Right kidney (tissue), 9 donors: ENCODE measurements at places on chromosomes 3 and 15.

GRCh38 chr15:100332231-100332630, 9.5 kb downstream of the ADAMTS17 start:
- DNase-seq: no peak

DNA sequence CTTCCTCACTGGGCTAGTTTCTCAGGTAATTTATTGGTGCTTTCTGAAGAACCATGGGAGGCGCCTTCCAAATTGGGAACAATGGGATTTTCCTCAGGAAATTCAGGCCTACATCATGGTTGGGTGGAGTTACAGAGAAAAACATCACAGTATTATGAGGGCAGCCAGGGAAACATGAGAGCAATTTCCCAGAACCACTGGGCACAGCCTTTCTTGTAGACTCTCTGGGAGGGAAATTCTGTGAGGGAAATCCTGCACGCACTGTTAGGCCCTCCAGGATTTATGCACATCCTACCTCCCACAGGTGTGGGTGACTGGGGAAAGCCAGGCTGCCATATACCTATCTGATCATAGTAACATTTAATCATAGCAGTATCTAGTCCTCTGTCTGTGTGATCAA, 13.2 kb downstream of the POPDC2 start:
- DNase-seq: no peak

DNA sequence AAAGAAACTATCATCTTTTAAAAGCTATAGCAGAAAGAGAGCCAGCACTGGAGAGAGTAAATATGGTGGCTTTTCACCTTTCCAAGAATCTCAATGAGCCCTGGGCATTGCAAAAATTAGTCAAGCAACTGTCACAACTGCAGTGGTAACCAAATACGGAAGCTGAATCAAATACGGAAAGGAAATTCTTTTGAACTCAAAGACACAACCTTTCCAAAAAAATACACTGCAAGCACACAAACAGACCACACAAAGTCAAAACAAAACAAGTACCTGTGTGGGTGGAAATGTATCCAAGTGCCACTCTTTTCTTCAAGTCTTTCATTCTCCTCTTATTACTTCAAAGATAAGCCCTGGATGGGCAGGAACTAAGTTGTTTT, 17.6 kb downstream of the VGLL4 start:
- DNase-seq: no peak

- DNase-seq: no peak
Observed at GRCh38 chr15:95604634-95605036, 725.9 kb upstream of the NR2F2 start.

- peak; percentile 25 for DNase-seq
Observed at GRCh38 chr3:42746455-42747450, 26.3 kb downstream of the CCDC13 start.

- DNase-seq: no peak
Observed at GRCh38 chr3:8485141-8485870, 16.3 kb upstream of the LMCD1 start.

DNA sequence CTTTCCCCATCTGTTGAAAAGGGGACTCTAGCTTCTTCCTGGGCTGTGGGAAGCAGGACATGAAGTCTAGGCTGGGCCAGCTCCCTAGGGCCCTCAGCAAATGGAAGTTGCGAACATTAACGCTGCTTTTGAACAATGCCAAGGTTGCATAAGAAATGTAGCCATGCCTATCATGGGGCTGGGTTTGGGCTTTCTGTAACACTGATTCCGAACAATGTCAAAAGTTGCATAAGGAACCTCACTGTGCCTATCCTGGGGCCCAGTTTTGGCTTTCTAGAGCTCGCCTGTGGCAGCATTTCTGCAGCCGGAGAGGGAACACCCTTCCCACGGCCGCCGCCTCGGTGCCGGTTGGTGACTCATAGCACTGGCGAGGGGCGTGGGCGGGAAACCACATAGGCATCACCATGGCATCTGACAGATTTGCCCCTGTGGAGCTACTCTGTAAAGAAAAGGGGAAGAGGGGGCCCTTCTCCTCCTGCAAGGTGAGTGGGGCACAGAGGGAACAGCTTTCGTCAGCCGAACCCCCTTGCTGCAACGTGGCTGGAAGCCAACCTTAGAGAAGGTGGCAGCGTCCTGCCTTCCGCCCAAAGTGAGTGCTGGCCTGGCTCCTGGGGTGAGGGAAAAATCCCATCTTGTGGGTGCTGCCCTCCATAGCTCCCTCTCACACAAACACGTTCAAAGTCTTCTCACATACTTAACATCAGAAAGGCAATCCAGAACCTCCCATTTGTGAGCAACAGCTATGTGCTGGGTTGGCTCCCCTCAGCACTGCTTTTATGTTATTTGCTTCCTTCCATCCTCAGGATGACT, 46.6 kb upstream of the ATP2B2 start:
- no peak for DNase-seq

- no peak for DNase-seq
Observed at GRCh38 chr3:159137949-159138348, 336.1 kb downstream of the MFSD1 start.

GRCh38 chr15:58312031-58312430, 119.8 kb upstream of the LIPC start:
- no peak for DNase-seq

- no peak for DNase-seq
Observed at GRCh38 chr3:114498539-114499370, 204.9 kb downstream of the TIGIT start.

GRCh38 chr3:13113346-13114330, 40.4 kb upstream of the IQSEC1 start:
- DNase-seq: no peak

GRCh38 chr3:188673646-188674186, 498.1 kb upstream of the TPRG1 start:
- no peak for DNase-seq

DNA sequence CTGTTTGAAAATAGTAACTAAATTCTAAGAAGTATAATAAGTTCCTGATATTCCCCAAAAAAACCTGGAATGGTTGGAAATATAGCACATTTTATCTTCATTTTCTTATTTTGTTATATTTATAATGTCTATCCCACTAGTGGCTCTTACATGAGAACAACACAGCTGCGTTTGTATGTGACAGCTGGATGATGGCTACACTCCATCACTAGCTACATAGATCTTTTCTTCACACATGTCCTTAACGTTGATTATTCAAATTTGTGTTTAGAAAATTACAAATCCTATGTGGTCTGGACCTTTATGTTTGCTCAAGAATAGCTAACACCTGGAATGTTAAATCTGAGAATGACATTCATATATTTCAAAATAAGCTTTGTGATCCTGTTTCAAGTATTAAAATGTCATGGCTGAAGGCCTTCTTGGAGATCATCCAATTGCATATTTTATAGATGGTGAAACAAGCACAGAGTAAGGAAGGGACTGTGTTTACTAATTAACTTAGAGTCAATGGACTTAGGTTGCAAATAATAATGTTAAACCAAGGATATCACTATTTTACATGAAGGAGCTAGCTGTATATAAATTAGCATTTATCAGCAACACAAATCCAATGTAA, 60.8 kb downstream of the ATP13A5 start:
- no peak for DNase-seq

DNA sequence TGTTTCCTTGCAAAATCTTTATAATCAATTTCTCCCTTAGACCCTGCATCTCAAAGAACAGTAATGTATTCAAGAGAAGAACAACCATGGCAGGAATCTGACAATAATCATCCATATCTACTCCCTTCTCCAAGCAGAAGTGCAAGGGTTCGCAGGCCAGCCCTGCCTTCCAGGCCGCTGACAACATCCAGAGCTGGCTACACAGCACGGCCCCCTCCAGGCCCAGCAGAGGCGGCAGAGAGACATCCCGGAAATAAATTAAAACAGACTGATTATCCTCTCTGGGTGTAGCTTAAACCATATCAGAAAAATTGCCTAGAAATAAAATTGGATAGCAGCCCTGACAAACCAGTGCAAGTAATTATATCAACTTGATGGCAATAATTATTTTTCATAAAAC, 223.3 kb downstream of the FAM43A start:
- no peak for DNase-seq

GRCh38 chr3:123397921-123398785, 50.7 kb downstream of the ADCY5 start:
- DNase-seq: no peak

- DNase-seq: no peak
Observed at GRCh38 chr3:146164071-146164470, 3.1 kb upstream of the PLOD2 start.

GRCh38 chr3:193933451-193933850, 202.5 kb upstream of the HES1 start:
- no peak for DNase-seq

GRCh38 chr3:153976891-153977554, 144.2 kb upstream of the ARHGEF26 start:
- DNase-seq: no peak

DNA sequence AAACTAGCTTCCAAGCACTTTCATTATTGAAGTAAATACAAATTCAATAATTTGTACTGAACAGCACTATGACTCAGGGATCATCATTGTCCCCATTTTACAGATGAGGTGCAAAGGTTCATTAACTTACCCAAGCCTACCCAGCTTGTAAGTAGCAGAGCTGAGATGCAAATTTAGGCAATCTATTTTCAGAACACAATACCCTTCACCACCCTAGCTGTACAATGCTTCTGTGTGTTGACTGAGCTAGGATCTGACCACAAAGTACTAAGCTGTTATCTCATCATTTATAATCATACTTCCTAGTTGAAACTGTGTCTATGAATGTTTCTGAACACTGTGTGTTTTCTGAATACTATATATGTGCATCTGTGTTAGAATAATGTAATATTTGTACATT, 3.2 kb upstream of the ILDR1 start:
- DNase-seq: no peak

- DNase-seq: no peak
Observed at GRCh38 chr15:27662892-27663291, 436.2 kb downstream of the OCA2 start.

GRCh38 chr15:20294651-20295237, 246.9 kb downstream of the GOLGA6L6 start:
- no peak for DNase-seq

- no peak for DNase-seq
Observed at GRCh38 chr15:40050788-40051470, 11.9 kb upstream of the SRP14 start.

DNA sequence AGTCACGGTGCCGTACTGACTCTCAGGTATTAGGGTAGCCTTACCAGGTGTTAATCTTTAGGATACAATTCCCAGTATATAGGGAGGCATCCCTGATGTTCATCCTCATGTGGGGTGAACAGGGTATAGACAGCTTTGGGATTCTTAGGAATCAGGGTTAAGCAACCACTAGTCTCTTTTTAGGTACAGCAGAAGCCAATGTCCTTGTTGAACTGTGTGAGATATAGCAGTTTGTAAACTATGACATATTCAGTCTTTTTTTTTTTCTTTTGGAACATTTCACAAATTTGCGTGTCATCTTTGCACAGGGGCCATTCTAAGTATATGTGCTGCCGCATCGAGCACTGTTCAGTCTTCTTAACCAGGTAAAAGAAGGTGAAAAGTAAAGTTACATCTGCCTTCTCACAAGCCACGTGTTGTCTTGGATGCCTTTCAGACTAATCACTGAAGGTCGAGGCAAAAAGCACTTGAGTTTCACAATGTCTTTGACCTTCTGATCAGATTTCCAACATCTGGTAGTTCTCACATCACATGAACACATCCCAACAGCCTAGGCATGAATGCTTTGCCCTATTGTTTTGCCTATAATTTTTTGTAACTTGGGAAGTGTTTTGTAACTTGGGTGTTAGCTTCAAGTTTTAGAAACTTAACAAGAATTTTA, 17.2 kb downstream of the TSEN2 start:
- DNase-seq: no peak

GRCh38 chr15:74958908-74959585, 2.5 kb upstream of the RPP25 start:
- DNase-seq: peak; percentile 25

DNA sequence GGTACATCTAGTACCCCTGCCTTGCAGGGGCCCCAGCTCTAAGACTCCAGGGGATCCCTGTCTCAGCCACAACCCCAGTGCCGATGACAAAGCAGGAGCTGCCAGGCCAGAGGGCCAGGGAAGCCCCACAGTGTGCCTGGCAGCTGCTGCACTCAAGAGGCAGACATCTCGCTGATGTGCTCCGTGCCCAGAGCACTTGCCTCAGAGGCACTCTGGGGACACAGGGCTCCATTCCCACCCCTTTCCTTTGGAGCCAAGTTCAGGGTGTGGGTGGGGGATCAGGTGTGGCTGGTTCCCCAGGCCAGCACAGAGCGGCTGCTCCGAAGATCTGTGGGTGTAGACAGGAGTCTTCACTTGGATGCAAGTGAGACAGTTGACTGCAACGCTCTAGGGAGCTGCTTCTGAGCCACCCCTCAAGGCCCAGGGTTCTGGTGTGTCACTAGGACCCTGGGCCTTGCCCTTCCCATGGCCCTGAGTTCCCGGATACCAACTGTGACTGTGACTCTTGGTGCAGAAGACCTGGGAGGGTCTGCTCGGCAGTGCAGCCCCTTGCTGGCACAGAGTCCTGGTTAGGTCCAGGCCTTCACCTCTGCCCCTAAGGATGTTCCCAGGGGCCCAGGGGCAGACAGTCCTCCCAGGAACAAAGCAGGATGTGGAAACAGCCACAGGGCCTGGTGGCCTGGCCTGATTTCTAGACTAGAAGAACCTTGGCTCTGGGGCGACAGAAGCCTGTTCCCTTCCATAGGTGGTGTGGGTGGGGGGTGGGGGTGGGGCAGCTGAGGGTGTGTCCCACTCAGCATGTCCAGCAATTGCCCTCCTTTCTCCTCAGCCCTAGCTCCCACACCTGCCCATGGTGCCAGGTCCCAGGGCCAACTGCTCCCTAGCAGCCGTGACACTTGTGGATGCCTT, 2.5 kb downstream of the NT5DC2 start:
- DNase-seq: no peak

- no peak for DNase-seq
Observed at GRCh38 chr3:110816008-110816407, 255.6 kb upstream of the NECTIN3 start.
